ENCODE measurements at places on chromosomes 13 and 19.

- DNase-seq = no peak
Observed at GRCh38 chr19:13401388-13401787, 104.9 kb downstream of the CACNA1A start.

- no peak for DNase-seq
Observed at GRCh38 chr19:49064029-49064629, 489 bp downstream of the NTF4 start.

DNA sequence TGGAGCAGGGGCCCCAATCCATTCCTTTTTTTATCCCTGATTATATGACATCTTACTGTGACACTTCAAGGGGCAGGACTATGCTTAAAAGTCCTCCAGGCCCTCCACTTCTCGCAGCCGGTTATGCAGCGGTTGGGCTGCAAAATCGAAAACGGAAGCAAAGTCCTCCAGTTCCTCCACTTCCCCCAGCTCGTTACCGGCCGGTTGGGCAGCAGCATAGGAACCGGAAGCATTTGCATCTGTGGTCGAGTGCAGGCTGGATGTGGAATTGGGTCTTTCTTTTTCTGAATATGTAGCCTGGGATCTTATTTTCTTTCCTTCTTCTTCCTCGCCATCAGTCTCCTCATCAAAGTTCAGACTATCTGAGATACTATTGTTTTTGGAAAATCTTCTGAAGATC is 46.1 kb downstream of the OXGR1 start:
- no peak for DNase-seq

DNA sequence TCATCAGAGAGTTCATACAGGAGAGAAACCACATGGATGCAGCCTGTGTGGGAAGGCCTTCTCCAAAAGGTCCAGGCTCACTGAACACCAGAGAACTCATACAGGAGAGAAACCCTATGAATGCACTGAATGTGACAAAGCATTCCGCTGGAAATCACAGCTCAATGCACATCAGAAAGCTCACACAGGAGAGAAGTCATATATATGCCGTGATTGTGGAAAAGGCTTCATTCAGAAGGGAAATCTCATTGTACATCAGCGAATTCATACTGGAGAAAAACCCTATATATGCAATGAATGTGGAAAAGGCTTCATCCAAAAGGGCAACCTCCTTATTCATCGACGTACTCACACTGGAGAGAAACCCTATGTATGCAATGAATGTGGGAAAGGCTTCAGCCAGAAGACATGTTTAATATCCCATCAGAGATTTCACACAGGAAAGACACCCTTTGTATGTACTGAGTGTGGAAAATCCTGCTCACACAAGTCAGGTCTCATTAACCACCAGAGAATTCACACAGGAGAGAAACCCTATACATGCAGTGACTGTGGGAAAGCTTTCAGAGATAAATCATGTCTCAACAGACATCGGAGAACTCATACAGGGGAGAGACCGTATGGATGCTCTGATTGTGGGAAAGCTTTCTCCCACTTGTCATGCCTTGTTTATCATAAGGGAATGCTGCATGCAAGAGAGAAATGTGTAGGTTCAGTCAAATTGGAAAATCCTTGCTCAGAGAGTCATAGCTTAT is 17.7 kb downstream of the ZNF613 start:
- no peak for DNase-seq

Data from fibroblast of skin of left biceps (primary cell).